ENCODE measurements at places on chromosomes 7 and 10. TPM values are rescaled to one million over a fixed set of nuclear protein-coding genes. Genes with fewer than 3 reads are reported as not detected.

Gene MRLN
- not detected for total RNA-seq

DNA sequence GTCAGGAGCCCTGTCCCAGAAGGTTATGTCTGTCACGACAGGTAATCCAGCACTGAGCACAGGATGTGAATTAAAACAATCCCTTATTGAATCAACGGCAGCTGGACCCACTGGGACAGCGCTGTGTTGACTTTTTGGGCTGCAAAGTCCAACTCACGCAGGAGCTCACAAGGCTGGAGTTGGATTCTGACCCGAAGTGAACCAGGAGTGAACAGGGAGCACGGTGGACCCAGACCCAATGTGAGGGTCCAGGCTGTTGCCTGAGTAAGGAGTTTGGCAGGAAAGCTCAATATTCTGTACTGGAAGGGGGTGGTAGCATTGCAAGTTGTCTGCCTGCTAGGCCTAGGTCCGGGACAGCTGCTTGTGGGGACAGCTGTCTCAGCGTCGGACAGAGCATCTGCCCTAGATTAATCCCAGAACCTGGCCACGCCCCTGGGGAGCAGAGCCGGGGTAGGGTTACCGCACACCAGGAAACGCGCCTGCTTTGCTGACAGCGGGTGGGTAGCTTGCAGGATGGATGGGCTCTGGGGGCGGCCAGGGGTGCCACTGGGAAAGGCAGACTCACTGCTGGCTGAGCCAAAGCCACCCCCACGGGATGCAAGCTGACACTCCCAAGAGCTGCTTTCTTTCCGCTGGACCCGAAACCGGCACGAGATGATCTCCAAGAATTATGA is 24.0 kb downstream of the COL26A1 start:
- no peak for DNase-seq

Gene CREB5
- 13.2 TPM for total RNA-seq

GRCh38 chr7:102080434-102081243 is 206.0 kb upstream of the SH2B2 start:
- no peak for DNase-seq

GRCh38 chr10:61779950-61780659 is 117.4 kb downstream of the CABCOCO1 start:
- DNase-seq = peak; percentile 83

Gene FAM25G
- total RNA-seq = not detected

Gene TDRD1
- total RNA-seq = not detected

DNA sequence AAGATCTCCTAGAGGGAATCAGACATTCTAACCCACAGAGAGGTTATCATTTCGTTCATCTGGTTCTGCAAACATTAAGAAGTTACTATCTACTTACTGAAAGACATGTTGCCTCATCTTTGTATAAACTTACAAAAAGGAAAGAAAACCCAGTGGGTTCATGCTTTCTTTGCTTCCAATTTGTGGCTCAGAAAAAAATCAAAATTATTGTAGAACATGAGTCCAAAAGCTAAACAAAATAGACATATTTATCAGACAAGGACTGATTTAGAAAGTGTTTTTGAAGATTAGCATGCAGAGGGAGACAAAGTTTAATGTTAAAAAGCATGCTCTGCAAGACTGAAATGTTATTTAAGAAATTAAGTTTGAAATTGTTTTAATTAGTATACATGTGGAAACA is 123.1 kb downstream of the MBL2 start:
- DNase-seq = no peak

- DNase-seq = peak; percentile 80
Measured at GRCh38 chr10:5943536-5943935, 33.8 kb downstream of the IL15RA start.

Gene GPR15LG
- not detected for total RNA-seq
